ENCODE measurements at places on chromosomes 6 and 20. TPM values are rescaled to one million over a fixed set of nuclear protein-coding genes. Genes with fewer than 3 reads are reported as not detected.
A peak's percentile ranks its signal among the peaks of the same experiment; 100 is the strongest.

GRCh38 chr6:38326837-38327236, 312.9 kb downstream of the BTBD9 start:
- DNase-seq: no peak

GRCh38 chr6:53066077-53066417, 843 bp downstream of the FBXO9 start:
- DNase-seq: peak; percentile 54

DNA sequence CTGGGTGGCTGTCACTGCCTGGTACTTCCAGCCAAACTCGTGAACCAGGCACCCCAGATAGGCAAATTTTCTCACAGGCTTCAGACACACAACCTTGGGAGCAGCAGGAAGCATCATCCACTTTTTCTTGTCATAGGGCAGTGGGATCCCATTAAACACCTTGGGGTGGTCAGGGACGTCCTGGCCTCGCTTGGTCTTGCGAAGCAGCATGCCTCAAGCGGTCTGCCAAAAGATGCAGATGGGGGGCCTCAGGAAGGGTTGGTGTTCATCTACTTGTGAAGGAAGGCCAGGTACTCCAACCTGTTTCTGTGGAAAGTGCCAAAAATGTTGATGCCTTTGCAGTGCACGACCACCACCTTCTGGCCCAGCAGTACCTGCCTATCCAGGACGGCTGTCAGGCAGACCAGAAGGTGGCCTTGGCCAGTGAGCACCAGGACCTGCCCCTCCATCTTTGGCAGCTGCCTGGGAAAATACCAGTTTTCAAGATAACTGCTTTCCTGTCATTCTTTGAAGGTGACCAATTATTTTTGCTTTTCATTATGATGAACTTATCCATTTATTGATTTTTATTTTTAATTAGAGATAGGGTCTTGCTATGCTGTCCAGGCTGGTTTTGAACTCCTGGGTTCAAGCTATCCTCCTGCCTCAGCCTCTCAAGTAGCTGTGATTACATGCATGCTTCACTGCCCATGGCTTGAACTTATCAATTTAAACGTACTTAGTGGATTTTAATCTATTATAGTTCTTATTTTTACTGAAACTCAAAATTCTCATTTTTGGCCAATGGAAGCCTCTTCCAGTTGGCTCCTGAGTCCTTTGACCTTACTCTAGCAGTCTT, 80.1 kb downstream of the MAN1A1 start:
- no peak for DNase-seq

GRCh38 chr20:51354191-51354768, 188.2 kb downstream of the NFATC2 start:
- peak; percentile 50 for DNase-seq

DNA sequence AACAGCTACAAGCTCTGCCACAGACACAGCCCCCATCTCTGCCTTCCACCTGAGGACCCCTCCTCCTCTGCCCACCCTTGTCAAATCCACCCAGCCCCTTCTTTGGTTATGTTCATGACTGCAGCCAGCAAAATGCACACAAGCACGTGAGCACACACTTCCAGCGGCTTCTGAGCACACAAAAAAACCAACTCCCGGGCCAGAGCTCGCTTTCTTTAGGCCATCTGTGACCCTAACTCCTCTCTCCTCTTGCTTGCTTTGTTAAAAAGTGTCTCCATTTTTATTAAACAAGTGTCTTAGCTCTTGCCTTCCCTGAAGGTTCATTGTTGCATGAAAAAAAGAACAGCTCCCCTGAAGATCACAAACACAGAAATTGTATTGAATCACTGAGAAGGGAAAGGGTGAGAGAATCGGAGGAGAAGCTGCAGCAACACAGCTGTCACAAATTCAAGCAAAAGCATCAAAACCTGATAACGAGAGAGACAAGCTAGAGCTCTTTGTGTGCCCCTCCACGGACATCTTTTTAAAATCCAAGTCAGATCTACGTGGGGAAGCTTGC, 142.1 kb downstream of the CD83 start:
- DNase-seq: no peak

The SULF2 gene
- total RNA-seq: 92.1 TPM

GRCh38 chr6:27293436-27294098, 18.5 kb downstream of the POM121L2 start:
- peak; percentile 48 for DNase-seq
